Skeletal muscle tissue (tissue), 5 donors: ENCODE measurements at places on chromosomes 4 and X. TPM values are rescaled to one million over a fixed set of nuclear protein-coding genes. Genes with fewer than 3 reads are reported as not detected.

The TEX13B gene
- total RNA-seq, result not detected

The USP51 gene
- 1.6 TPM for total RNA-seq

The TBC1D8B gene
- total RNA-seq, result 8.4 TPM

The SLC49A3 gene
- 4.2 TPM for total RNA-seq

The NLGN4X gene
- 1.6 TPM for total RNA-seq

The FGF2 gene
- total RNA-seq, result 8.4 TPM

The ERVMER34-1 gene
- total RNA-seq, result 0.52 TPM

The REPS2 gene
- 7.8 TPM for total RNA-seq

The ALB gene
- 15.7 TPM for total RNA-seq

The PPEF2 gene
- total RNA-seq, result not detected
